ENCODE measurements at places on chromosomes 3 and 15.

- DNase-seq = no peak
Observed at GRCh38 chr3:194561306-194561974, 71.8 kb downstream of the TMEM44 start.

GRCh38 chr3:38039101-38039898, at the start of gene DLEC1:
DLEC1 (plus strand) TSS chr3:38039208; CDS start chr3:38039226, 18 bp downstream.
- peak; percentile 67 for DNase-seq

DNA sequence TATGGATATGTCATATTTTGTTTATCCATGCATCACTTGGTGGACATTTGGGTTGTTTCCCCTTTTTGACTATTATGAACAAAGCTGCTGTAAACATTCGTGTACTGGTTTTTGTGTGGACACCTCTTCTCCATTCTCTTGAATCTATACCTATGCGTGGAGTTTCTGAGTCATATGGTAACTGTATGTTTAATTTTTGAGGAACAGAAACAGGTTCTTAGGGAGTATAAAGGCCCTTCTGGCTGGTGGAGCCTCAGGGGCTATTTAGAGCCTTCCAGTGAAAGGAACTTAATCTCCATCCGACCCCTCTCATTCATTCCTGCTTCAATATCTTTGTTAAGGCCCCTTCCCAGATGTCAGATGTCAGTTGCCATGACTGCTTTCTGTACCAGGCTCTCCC, 14.1 kb upstream of the CTXND1 start:
- DNase-seq = no peak

DNA sequence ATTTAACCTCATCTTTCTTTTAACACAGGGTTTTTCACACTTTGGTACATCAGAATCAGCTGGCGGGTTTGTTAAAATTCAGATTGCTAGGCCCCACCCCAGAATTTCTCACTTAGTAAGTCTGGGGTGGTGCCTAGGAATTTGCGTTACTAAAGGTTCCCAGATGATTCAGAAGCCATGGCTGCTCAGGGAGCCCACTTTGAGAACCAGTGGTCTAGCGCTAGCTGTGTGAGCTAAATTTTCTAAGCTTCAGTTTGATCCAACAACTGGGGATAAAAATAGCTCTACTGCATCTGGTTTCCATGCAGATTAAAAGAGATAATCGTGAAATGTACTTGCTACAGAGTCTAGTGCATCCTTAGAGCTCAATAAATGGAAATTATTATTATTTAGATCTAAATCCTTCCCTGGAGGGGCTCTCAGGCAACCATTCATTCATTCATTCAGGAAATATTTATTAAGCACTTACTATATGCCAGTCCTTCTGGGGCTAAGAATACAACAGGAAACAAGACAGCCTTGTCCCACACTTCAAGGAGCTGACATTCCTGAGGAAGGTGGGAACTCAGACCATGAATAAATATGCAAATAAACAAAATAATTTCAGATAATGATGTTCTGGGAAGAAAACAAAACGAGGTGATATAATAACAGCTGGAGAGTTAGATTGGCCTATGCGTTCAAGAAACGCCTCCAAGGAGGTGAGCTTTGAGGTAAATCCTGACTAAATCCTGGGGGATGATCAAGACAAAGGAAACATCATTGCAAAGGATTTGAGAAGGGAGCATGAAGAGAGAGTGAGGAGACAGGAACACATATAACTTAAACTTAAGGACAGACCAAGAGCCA, 3.9 kb upstream of the CIDEC start:
- no peak for DNase-seq

All from stimulated activated CD4-positive, alpha-beta T cell treated with anti-CD3 and anti-CD28 coated beads, Interleukin-2, amount 100 ng/mL, for 48 hours (primary cell).